Kidney (tissue), 22 donors: ENCODE measurements at places on chromosomes 16 and 17.

DNA sequence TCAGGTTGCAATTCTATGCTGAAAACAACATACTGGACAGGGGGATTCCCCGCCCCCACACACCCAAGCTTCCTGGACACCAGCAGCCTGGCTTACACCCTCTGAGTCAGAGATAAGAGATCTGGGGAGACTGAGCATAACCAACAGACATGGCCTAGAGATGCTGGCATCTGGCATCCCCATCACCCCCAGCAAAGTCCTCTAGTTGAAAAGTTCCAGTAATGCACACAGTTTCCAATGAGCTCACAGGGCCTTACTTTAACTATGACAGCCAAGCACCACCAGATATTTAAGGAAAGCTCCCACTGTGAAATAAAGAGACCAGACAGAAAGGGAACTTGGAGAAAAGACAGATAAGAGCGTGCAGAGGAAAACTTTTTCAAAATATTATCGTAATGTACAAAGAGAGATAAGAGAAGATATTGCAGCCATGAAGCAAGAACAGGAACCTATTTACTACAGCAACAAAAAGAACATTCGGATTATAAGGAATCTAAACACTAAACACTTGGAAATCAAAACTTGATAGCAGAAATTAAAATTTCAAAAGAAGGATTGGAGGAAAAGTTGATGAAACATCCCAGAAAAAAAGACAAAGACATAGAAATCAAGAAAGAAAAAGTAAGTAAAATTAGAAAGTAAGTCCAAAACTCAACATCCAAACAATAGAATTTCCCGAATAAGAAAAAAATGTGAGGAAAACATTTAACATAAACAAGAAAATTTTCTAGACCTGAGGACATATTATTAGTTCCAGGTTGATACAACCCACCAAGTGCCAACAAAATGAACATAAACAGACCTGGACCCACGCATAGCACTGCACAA is 17.2 kb upstream of the ALOX15 start:
- DNase-seq: no peak

- peak; percentile 75 for DNase-seq
Observed at GRCh38 chr17:58352596-58353388, 791 bp upstream of the SUPT4H1 start.

DNA sequence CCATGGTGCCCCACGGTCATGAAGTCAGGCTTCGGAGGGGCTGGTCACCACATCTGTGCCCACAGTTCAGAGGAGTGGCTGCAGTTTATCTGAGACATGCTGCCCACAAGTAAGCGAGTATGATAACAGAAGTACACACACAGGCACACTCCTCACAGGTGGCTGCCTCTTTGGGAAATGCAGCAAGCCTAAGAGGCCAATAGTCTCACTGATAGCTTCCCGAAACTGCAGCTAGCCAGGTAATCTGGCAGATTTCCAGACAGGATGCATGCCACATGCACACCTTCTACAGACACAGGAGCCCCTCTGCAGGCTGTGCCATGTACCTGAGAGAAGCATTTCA is 12.6 kb upstream of the GFOD2 start:
- DNase-seq: no peak

GRCh38 chr17:7408252-7408727 is 645 bp downstream of the NLGN2 start:
- DNase-seq: no peak

GRCh38 chr17:10370016-10370608 is 2.7 kb downstream of the MYH13 start:
- no peak for DNase-seq

DNA sequence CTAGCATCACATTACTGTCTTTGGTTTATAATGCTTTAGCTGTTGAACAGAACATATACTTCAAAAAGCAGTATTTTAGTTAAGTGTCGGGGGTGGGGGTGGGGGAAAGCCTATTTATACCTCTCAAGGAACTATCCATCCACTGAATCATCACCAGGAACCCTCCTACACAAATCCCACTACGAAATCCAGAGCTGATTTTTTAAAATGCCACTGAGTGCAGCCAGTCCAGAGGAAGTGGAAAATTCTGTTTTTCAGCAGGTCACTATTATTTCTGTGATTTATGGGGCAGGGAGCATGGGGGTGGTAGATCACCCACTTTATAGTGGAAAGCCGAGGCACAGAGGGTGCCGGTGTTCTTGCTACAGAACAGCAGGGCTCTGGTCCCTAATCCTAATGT is 284.1 kb downstream of the SOX9 start:
- DNase-seq: no peak

GRCh38 chr17:62588109-62588508 is 39.4 kb upstream of the MRC2 start:
- no peak for DNase-seq

GRCh38 chr16:80526418-80527061 is 14.3 kb upstream of the DYNLRB2 start:
- DNase-seq: peak; percentile 65

- DNase-seq: peak; percentile 94
Observed at GRCh38 chr17:7260651-7261378, 1.5 kb downstream of the CLDN7 start.

DNA sequence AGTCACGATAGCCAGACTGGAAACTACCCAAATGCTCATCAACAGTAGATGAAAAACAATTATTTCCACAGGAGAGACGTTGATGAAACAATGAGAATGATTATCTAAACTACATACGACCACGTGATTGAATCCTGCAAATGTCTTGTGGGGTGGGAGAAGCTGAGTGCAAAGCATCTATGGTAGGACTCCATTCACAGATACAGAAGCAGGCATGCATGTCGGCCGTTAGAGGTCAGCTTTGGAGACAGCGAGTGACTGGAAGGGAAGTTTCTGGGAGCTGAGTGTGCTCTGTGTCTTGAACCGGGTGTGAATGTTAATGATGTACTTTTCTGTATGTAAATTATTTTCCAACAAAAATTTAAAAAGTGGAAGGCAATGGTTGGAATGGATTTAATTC is 71.5 kb upstream of the DNAJA2 start:
- DNase-seq: peak; percentile 60

GRCh38 chr17:56937687-56938086 is 23.2 kb downstream of the COIL start:
- DNase-seq: no peak

DNA sequence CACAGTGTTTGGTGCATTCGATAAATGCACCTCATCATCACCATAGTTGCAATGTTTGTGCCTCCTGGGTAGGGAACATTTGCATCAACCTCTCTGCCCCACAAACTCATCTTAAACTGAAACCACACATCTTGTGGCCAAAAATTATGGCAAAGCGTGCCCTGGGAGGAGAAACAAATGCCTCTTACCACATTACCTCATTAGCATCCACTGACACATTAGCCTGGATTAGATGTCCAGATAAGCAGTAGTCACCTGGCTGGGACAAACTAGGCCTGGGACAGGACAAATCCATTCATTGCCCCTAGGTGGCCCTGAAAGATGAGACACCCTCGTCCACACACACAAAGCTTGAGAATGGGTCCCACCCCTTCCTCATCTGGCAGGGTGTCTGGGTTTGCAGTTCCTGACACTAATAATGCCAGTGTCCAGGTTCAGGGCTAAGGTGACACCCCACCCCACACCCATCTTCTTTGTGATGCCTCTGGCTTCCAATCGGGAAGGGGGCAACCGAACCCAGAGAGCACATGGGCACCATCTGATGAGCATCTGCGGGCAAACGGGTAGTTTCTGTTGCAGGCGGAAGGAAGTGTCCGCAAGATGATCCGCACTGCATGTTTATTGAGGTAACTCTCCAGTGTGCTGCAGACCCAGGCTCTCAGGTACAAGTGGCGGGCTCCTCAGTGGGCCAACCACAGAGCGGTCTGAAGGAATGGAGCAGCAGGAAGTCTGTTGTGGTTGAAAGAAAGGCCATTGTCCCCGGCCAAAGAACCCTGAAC is 8.6 kb downstream of the XYLT1 start:
- DNase-seq: no peak

DNA sequence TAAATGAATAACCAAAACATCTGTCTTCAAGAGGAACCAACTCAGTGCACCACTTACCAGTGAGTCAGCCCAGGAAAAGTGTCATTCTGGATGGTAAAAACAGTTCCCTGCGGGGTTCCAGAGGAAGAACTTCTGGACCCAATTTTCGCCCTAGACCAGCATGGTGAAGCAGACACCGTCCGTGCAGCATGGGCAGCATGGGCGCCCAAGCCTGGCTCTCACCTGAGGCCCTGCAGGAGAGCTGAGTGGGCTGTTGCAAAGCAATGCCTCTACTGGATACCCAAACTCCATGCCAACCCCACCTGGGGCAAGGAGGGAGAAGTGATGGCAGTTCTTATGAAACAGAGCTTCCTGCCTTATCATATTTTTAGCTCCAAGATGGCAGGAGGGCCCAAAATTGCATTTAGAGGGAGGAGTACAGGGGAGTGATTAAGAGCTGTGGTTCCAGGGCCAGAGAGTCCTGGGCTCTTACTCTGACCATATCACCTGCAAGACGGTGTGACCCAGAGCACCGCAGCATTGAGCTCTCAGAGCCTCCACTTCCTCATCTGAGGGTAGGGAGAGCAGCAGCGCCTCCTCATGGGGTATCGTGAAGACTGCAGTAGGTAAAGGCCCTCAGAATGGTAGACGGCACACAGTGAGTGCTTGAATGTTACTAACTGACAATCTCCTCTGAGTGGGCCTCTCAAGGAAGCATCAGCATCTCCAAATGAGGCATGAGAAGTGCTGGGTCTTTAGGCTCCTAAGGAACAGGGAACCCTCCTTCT is 16.6 kb upstream of the INPP5K start:
- no peak for DNase-seq

DNA sequence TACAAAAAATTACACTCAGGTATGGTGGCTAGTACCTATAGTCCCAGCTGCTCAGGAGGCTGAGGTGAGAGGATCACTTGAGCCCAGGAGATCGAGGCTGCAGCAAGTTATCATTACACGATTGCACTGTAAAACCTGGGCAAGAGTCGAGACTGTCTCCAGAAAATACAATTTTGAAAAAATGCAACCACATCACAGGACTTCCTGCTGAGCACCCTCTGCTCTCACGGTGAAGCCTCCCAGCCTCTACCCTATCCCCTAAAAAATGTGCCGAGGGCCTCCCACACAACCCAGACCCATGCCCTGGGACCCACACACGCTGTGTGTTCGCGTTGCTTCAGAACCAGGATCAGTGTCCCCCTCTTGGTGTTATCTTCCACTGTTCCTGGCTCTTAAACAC is 236.1 kb downstream of the CPPED1 start:
- no peak for DNase-seq

GRCh38 chr17:37187262-37187661 is 188.5 kb upstream of the C17orf78 start:
- DNase-seq: no peak

GRCh38 chr16:72739577-72739976 is 308.4 kb downstream of the ZFHX3 start:
- DNase-seq: no peak
